GM10248 (cell line): ENCODE measurements at places on chromosomes 7 and 10.

DNA sequence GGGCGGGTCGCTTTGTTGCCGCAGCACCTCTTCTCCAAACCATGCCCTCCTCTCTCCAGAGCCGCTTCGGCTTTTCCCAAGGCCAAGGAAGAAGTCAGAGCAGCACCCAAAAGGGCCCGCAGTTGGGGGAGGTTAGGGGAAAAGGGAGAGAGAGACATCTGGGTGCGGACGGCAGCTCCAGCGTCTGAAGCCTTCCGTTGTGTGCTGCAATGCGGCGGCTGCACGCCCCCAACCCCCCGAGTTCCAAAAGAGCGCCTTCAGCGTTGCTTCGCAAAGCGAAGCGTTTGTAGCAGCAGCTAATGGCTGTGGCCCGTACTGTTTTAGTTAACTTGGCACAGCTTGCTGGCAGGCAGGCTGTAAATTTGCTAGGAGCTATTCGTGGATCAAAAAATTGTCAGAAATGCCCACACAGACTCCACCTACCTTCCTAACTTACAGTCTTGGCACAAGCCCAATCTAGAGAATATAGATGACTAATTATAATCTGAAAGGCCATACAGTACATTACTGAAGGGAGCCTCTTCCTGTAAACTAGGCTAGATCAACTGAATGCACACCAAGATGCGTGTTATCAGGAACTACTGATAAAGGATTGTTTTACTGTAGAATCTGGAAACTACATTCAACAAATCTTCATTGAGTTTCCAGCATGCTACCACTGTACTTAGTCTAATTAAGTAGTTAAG is 1.1 kb upstream of the KBTBD2 start:
- DNase-seq, result peak; percentile 23

DNA sequence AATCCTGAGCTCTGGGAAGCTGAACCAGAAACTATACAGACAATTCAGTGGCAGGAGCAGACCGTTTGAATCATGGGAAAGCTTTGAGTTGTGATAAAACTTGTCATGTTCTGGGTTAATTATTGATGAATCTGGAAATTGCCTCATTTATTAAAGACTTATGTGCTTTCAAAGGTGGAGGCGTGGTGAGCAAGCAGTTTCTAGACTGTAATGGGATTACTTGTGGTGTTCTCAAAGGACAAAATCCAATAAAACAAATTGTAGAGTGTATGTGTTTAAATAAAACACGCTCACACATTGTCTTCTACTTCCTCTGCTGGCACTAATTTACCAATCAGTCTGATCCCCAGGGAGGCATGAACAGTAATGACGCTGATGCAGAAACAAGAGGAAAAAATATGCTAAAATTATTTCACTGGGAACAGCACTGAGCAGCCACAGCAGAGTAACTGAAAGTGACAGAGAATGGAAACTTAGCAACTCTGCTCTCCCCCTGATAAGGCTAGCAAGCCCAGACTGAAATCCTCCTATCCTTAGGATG is 25.1 kb downstream of the PARD3 start:
- DNase-seq, result peak; percentile 38

DNA sequence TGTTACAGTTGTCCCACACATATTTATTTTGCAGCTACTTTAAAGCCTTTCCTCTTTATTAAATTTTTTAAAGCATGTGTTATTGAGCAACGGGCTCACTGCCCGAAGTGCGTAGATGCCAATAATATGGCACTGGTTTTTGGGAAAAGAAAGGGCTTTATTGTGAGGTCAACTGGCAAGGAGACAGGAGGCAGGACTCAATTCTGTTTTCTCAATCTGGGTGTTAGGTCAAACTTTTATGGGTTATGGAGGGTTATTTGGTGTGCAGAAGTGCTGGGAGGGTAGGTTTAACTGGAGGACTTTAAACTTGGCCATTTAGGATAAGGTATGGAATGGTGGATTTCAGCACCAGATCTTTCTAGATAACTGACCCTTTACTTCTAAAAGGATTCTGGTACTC is 183.6 kb downstream of the LRRC4 start:
- DNase-seq, result no peak

GRCh38 chr10:28781296-28781695 is 104.0 kb downstream of the BAMBI start:
- no peak for DNase-seq

DNA sequence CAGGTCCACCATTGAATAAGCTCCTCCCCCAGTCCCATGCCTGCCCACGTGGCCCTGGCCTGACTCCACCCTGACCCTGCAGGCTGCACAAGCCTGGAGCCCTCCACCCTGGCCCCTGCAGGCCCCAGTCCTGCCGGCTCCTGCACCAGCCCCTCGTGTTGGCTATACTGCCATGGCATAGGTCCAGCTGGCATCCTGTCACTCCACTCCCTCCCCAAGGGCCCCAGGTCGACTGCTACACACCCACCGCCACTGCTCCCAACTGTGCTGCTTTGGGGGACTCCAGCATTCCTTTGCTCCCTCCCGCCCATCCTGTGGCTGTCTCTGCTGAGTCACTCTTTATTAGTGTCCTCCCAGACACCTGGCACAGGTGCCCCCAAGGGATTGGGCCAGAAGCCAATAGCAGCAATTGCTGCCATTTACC is 32.4 kb upstream of the HSPA12A start:
- DNase-seq, result no peak

DNA sequence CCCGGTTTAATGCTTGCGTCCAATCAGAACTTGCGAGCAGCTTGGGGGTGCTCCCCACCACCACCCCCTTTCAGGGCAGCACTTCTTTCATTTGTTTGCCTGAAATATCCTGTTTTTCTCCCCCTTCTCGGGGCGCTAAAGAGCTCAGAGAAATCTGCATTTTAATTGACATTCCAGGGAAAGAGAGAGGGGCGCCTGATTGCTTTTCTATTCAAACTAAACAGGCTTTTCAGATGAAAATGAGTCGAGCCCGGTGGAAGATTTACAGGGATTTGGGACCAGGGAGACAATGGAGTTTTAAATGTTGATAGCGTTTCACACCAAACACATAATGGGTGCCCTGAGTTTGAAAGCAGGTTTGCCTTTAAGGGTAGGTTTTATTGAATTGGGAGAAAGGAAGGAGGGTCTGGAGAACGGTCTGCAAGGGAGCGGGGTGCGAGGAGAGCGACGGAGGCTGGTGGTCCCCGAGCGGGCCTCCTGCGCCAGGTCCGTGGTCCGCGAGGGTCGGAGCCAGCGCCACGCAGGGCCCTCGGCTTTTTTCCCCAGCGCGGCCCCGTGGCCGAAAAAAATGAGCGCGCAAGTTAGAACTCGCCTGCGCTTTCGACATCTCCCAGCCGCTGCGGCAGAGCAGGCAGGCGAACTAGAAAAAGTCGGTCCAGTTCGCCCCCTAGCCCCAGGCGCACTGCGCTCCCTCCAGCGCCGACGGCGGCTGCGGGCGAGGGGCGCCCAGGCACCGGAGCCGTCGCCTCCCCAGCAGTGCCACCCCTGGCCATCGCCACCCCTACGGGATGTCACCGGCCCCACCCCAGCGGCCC is 1.3 kb downstream of the FGFR2 start:
- no peak for DNase-seq

GRCh38 chr10:80272793-80273522 is 16.5 kb downstream of the MAT1A start:
- no peak for DNase-seq

GRCh38 chr7:24587853-24588252 is 14.6 kb downstream of the PALS2 start:
- DNase-seq, result no peak

- DNase-seq, result no peak
Observed at GRCh38 chr10:59082249-59082648, 94.2 kb upstream of the PHYHIPL start.

DNA sequence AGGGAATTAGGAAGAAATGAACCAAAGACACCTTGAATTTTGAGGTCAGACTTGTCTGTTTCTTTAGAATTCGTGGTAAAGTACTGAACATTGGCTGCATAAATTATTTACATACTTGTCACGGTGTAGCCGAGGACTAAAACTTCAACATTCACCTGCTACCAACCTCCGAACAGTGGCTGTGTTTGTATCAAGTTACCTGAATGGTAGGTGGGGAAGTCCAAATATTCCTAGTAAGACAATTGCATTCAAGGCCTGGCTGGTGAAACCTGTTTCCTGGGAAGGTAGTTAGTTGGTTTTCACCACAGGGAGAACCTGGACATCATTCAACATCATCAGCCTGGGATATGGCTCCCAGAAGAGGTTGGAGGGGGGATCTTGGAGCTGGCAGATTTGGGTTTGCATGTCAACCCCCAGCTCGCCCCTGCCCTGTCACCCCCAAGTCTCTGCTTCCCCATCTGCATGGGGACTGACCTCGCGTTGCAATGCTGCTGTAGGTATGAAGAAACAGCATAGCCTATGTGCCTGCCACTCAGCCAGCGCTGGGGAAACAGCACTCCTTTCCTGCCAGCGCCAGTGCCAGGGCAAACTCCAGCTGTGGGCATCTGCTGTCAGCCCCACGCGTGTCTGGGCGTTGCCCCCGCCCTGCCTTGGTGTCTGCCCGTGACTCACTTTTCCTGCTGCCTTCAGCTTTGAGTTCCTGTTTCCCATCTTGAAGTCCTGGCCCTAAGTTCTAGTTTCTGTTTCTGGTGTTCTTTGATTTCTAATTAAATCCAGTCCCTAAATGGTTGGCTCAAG is 12.7 kb upstream of the LARP4B start:
- peak; percentile 39 for DNase-seq

- DNase-seq, result no peak
Observed at GRCh38 chr7:107966711-107967110, 36.2 kb downstream of the LAMB1 start.

DNA sequence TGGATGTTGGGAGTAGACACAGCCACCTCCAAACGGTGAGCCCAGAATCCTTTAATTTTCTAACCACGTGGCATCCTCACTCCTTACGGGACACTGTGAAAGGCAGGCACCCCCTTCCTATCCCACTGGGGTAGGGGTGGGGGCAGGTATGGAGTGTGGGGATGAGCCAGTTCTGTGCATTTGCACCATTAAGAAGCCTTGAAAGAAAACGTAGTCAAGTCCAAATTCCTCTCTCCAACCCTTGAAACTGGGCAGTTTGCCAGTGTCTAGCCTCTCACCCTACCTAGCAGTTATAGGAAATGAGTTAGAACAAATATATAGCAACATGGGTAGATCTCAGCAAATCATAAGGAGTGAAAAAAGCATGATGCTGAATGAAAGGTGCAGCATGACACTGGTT is 92.4 kb upstream of the LEP start:
- DNase-seq, result no peak

DNA sequence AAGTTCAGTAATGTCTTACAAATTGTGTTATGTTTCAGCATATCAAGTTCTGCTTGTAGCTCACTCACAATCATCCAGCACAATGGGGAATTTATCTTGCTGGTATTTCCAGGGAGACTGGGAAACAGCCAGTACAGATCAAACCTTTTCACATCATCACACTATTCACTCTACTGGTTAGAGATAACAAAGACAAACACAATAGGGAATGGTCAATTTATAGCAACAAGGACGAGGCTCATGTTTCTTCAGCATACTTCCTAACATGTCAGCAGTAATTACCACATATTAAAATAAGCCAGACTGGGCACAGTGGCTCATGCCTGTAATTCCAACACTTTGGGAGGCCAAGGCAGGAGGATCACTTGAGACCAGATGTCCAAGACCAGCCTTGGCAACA is 38.3 kb downstream of the TOMM7 start:
- no peak for DNase-seq

GRCh38 chr7:18128846-18129245 is 101.2 kb upstream of the PRPS1L1 start:
- DNase-seq, result no peak

GRCh38 chr10:49219248-49219647 is 31.1 kb upstream of the TMEM273 start:
- DNase-seq, result no peak

GRCh38 chr7:29242265-29242664 is 47.7 kb downstream of the CHN2 start:
- no peak for DNase-seq

DNA sequence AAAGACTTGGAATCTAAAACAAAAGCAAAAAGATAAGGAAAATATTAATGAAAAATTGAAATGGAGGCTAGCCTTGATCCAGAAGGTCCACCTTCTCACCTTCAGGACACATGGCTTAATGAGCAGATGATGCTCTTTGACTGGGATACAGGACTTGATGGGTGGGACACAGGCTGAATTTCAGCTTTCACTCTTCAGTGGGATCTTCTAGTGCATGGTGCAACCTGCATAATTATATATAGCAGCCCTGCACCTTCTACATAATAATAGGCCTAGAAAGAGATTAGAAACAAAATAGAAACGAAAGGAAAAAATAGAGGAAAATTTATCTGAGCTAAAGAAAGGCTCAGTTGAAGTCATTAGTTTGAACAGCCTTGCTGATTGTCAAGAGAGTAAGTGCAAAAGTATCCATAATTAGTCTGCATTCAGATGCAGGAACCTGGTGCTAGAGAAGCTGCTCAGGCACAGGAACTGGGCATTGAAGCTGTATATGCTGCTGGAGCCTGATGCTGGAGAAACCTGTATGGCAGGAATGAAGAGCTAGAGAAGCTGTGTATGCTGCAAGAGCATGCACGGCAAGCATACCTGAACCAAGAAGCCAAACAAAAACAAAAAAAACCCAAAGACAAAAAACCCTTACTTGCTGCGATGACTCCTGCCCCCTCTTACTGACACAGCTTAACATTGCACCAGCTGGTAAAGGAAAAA is 19.4 kb downstream of the MKLN1 start:
- DNase-seq, result no peak

DNA sequence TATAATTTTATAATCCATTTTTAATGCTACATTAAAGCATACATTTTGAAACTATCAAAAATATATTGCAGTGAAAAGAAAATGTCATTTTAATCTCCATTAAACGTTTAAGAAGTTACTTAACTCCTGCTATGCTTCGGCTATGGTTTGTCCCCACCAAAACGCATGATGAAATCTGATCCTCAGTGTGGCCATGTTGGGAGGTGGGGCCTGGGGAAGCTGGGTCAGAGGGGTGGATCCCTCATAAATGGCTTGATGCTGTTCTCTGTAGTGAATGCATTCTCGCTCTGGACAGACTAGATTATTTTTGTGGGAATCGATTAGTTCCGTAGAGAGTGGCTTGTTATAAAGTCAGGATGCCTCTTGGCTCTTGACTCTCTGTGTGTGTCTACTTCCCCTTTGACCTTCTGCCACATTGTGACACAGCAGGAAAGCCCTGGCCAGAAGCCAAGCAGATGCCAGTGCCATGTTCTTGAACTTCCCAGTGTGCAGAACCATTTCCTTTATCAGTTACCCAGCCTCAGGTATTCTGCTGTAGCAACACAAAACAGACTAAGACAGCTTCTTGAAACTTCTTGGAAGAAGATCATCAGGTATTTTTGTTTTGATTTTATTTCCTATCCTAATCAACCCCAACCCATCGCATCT is 77.8 kb downstream of the TCERG1L start:
- DNase-seq, result no peak

DNA sequence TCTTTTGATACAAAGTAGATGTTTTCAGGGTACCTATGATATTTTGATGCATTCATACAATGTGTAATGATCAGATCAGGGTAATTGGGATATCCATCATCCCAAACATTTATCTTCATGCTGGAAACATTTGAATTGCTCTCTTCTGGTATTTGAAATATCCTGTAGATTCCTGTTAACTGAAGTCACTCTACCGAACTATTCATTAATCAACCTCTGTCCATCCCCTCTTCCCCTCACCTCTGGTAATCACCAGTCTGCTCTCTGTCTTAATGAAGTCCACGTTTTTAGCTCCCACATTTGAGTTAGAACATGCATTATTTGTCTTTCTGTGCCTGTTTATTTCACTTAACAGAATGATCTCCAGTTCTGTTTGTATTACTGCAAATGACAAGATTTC is 11.3 kb downstream of the MTG1 start:
- no peak for DNase-seq

GRCh38 chr10:133267829-133268228 is 8.8 kb downstream of the ADAM8 start:
- DNase-seq, result no peak

- no peak for DNase-seq
Observed at GRCh38 chr7:16028103-16028502, 341.6 kb upstream of the MEOX2 start.
